SW 1271 (cell line): ENCODE measurements at places on chromosomes 5 and 9.

GRCh38 chr5:153308282-153308681, 182.2 kb upstream of the GRIA1 start:
- no peak for DNase-seq

DNA sequence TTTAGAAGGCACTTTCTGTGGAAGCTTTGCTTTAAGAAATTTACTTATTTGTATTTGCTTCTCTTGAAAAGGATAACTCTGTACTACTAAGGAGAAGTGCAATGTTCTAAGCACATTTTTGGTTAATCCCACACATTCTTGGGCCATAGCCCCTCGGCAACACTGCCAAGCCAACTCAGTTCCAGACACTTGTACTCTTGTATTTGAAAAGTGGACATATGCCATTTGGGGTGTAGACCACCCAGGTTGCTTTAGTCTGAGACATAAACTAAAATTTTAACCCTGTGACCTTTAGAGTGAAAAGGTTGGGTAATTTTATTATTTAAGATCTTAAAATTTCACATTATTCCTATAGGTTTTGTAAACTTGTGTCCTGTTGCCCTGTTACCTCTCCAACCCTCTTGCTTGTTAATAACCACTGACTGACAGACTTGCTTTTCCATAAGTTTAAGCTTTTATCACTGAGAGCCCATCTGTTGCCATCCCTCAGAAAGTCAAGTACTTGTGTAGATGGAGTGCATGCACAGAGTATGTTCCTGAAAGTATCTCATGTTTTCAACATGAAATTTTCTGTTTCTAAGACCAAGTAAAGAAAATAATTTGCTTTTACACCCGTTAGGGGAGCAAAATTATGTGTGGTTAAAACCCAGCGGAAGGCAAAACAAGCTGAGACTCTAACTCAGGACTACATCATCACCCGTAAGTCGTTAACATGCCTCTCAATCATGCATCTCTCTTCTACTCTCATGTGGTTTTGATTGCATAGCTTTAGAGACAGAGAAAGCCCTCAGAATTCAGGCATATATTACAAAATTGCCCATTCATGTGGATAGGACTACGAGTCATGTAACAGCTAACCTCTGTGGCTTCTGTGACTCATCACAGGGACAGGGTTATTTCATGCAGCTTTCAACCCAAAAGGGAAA, 117.3 kb downstream of the GDNF start:
- peak; percentile 59 for DNase-seq

GRCh38 chr9:114905170-114905940, 25.0 kb downstream of the TNFSF8 start:
- DNase-seq: no peak

- no peak for DNase-seq
Observed at GRCh38 chr9:136957461-136957860, 5.4 kb downstream of the LCN12 start.

DNA sequence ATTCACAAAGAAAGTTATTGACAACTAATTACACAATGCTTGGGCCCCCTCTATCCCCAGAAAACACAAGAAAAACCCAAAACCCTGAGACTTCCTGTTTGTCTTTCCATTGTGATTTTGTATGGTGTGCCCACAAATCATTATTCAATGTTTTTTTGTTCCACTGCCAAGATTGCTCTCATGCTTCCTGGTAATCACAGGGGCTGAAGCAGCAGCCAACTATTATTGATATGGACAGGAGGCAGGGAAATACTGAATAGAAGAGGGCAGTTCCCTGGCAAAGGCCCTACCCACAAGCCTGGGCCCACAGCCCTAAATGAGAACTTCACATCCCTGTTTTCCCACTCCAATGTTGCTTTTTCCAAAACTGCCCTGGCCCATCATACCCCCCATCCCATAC, 21.5 kb upstream of the RFK start:
- DNase-seq: no peak

DNA sequence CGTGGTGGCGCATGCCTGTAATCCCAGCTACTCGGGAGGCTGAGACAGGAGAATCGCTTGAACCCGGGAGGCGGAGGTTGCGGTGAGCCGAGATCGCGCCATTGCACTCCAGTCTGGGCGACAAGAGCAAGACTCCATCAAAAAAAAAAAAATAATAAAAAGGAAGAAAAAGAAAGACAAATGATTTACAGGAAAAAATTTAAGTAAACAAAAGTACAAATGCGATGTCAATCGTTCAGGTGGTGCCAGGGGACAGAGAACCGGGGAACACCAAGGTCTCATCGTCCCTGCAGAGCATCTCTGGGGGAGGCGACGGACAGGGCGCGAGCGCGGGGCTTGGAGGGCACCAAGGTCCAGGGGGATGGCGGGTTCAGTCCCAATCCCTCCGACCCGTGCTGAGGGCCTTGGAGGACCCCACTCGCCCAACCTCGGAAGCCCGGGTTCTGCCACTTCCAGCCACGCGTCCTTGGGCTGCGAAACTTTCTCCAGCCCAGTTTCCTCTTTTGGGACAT, 607 bp upstream of the HNRNPAB start:
- DNase-seq: no peak

- DNase-seq: no peak
Observed at GRCh38 chr9:83639266-83639665, 16.3 kb downstream of the IDNK start.

DNA sequence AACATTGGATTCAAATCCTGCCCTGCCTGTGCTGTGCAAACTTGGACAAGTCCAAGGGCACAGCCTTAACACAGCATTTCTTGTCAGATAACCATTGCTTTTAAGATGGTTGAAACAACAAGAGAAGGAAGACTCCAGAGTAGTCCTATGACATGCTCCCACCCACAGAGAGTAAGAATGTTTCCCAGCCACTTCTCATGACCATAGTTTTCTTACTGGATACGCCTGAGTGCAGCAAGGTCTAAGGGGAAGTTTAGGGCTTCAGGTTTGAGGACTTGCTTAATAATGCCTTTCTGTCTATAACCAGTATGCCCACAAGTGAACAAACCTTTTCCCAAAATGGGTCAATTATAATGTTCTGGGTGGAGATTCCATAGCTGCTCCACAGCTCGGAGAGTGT, 126.4 kb downstream of the SLF1 start:
- no peak for DNase-seq

GRCh38 chr9:89815903-89816573, 211.2 kb downstream of the GADD45G start:
- no peak for DNase-seq

GRCh38 chr5:175773534-175774070, 97.8 kb upstream of the CPLX2 start:
- DNase-seq: no peak
